ENCODE measurements at places on chromosomes 3 and 15.

GRCh38 chr3:3038201-3038991, 71.8 kb downstream of the IL5RA start:
- DNase-seq = peak; percentile 53

GRCh38 chr15:91227117-91227516, 127.1 kb downstream of the SV2B start:
- DNase-seq = no peak

DNA sequence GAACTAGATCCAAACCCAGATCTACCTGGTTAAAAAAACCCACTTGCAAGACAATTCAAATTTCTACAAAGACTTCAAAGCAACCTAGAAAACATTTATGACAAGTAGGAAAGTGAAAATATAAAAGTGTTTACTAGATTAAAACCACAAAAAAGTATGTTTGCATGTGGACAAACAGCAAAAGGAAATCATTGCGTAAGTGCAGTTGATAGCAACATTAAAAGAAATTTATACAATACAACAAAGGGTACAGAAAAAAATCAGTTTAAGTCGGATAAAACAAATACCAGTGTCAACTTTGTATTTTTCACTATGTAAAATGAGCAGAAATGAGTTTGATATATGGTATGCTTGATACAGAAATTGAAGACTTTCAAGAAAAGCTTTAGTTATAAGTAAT, 2.6 kb downstream of the EIF5A2 start:
- DNase-seq = no peak

- no peak for DNase-seq
Measured at GRCh38 chr3:129607391-129608068, 1.1 kb upstream of the PLXND1 start.

GRCh38 chr3:149299938-149300801, 33.3 kb downstream of the TM4SF18 start:
- peak; percentile 68 for DNase-seq

DNA sequence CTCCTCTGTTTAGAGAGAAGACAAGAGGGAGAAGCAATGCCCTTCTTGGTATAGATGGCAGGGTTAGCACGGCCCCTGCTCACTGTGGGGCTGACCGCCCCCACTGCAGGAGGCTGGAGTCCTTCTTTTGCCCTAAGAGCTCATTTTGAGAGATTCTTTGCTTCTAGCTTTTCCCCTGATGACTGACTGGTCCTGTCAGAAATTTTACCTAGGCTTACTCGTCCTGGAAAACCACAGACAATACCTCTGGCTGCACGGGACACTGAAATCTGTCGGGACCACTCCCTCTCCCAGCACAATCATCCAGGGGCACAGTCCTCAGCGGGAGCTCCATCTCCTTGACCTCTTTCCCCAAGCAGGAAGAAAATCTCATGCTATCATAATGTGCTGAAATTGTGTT, 143.0 kb upstream of the RGMA start:
- no peak for DNase-seq

- no peak for DNase-seq
Measured at GRCh38 chr3:57128826-57129667, 36.1 kb downstream of the IL17RD start.

DNA sequence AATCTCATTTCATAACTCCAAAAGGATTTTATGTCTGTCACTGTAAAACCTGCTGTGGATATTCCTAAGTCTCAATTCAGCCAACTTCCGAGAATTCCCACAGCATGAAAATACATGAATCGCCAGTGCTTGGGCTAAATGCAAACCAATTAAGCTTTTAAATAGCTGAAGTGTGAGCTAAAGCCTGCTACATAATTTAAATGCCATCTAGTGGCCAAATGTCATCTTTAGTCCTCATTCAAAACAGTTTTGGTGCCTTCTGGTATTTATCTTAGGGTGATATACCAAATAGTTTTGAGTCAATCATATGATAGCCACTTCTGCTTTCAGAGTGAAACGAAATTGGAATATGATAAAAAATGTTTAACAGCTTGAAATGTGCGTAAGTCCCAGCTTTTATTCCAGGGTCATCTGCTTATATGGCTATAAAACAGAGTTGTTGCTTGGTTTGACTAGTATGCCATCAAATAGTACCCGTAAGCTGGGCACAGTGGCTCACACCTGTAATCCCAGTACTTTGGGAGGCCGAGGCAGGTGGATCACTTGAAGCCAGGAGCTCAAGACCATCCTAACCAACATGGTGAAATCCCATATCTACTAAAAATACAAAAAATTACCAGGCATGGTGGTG, 41.8 kb upstream of the CCNL1 start:
- DNase-seq = no peak

- DNase-seq = no peak
Measured at GRCh38 chr15:71921191-71921590, 110.8 kb downstream of the NR2E3 start.

DNA sequence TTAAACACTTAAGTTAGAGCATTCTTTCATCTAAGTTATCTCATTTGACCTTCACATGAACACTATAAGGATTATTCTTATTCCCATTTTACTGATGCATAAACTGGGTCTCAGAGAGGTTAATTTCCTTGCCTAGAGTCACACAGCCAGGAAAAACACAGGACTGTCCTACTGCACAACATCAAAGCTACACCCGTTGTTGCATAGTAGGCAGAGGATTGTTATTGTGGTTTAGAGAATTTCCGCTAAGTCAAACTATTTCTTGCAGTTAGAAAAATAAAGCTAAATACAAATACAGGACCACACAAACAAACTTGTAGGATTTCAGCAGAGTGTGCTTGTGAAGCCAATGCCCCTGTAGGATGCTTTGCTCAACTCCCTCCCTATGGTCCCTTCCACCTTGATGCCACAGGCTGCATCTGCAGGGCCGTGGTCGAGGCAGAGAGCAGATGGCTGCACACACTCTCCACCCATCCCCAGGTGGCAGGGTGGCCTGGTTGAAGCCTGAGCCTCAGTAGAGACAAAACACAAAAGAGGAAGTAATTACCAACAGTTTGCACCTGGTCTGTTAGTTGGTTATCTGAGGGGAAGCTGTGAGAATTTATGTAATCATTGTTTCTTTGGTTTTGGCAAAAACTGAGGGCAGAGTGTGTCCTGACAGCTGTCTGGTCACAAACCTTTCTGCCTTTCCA, 41.1 kb upstream of the SKOR1 start:
- DNase-seq = no peak

- no peak for DNase-seq
Measured at GRCh38 chr15:84921121-84921520, 36.7 kb downstream of the SLC28A1 start.

- no peak for DNase-seq
Measured at GRCh38 chr3:121552379-121552778, 6.6 kb upstream of the POLQ start.

DNA sequence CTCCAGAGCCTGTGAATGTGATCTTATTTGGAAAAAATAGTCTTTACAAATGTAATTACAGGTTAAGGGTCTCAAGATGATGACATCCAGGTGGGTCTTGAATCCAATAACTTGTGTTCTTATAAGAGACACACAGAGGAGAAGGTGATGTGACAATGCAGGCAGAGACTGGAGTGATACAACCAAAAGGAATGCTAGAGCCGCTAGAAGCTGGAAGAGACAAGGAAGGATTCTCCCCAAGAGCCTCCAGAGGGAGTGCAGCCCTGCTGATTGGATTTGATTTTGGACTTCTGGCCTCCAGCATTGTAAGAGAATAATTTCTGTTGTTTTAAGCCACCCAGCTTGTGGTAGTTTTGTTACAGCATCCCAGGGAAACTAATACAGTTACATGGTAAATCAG, 9.7 kb downstream of the MYH15 start:
- no peak for DNase-seq

GRCh38 chr3:114823061-114823460, 324.0 kb downstream of the ZBTB20 start:
- DNase-seq = no peak

GRCh38 chr15:79641841-79642240, 209.7 kb downstream of the MINAR1 start:
- no peak for DNase-seq

DNA sequence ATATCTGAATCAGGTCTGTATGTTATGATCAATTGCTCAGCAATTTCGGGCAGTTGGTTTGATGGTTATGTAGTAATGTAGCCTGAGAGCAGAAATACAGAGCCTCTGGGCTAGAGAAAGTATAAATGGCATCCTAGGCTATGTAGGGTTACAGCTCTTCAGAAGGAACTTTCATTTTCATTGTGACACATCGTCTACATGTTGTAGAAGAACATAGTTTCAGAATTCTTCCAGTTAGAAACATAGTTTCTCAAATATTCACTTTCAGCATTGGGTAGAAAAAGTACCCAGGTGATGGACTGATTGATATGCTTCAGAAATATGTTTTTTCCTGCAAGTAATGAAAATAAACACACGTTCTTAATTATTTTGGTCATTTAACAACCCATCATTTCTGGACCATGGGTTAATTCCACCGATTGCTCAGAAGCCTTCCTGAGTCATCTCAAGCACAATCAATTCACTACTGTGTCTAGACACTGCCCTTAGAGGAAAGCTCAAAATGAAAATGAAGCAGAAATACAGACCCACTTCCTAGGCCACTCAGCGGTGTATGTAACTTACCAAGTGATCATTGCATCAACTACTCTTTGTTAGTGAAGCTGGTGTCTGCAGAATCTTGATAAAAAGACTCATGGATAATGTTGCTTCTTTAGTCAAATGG, 88.8 kb upstream of the TSEN2 start:
- no peak for DNase-seq

GRCh38 chr3:30777426-30778113, 116.9 kb downstream of the GADL1 start:
- no peak for DNase-seq

DNA sequence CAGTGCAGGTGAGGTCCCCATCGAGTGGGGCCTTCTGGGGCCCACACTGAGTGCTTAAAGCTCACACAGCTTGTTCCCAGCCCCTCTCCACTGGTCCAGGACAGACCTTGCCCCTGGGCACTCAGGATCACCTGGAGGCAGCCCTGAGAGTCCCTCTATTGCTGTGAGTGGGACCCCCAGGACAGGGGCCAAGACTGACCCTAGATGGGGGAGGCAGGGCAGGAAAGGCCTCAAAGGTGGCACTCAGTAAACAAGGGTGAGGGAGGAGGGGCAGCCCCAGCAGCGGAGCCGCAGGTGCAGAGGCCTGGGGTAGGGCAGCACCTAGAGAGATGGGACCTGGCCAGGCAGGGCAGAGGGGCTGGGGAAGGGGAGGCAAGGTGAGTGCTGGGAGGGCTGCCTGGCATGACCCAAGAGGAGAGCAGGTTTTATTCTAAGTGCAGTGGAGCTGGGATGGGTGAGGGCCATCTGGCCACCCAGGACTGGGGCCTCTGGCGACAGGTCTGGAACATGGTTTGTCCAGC, 27.9 kb downstream of the CFAP100 start:
- no peak for DNase-seq

GRCh38 chr15:73752806-73753193, 351 bp downstream of the INSYN1 start:
- DNase-seq = no peak

GRCh38 chr3:32556332-32556731, 14.3 kb downstream of the DYNC1LI1 start:
- no peak for DNase-seq

DNA sequence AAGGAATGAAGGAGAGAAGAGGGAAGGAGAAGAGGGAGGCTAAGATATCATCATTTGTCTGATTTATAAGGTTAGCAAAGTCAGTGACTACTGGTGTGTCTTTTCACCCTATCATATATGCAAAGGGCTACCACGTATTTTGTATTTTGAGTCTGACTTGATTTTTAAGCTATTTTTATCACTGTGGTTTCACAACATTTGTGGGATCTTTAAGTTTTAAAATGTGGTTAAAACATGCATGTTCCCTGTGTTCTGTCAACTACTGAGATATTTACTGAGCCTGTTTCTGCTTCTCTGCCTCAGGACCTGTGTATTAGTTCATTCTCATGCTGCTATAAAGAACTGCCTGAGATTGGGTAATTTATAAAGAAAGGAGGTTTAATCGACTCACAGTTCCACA, 22.5 kb upstream of the SPTSSB start:
- DNase-seq = no peak

DNA sequence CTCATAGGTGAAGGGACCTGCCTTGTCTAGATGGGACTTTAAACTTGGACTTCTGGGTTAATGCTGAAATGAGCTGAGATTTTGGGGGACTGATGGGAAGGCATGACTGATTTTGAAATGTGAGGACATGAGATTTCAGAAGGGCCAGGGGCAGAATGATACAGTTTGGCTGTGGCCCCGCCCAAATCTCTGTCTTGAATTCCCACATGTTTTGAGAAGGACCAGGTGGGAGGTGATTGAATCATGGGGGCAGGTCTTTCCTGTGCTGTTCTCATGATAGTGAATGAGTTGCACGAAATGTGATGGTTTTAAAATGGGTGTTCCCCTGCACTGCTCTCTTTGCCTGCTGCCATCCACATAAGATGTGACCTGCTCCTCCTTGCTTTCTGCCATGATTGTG, 42.8 kb downstream of the ILDR1 start:
- DNase-seq = no peak
